Central memory CD8-positive, alpha-beta T cell (primary cell): ENCODE measurements at places on chromosomes 13 and 19.

DNA sequence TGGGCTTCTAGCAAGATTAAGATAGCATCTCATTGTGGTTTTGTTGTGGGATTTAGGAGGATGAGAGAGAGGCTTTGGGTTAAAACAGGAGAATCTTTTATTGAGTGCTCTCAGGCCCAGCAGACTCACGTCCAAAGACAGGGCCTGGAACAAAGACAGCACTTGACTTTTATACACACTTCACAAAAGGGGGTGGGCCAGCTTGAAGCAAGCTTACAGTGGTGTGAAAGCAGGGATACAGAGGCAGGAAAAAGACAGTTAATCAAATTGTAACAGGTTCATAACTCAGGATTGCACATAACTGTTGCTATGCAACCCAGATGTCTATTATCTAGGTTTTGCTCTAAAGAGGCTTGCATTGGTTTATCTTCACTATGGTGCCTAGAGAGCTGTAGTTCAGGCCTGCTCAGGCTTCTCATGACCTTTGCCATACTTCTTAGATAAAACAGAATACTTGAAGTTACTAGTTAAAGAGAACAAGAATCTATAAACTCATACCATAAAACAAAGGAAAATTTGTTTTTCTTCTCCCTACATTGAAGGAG is 42.2 kb upstream of the CEACAM21 start:
- no peak overlapping the region for H3K27ac ChIP-seq
- H3K36me3 ChIP-seq: peaks cover 7% of the 10 kb centered on the region
- peaks cover 57% of the 10 kb centered on the region for H3K4me1 ChIP-seq
- no peak overlapping the region for H3K4me3 ChIP-seq
- peaks cover 12% of the 10 kb centered on the region for H3K27me3 ChIP-seq
- DNase-seq: no peak

DNA sequence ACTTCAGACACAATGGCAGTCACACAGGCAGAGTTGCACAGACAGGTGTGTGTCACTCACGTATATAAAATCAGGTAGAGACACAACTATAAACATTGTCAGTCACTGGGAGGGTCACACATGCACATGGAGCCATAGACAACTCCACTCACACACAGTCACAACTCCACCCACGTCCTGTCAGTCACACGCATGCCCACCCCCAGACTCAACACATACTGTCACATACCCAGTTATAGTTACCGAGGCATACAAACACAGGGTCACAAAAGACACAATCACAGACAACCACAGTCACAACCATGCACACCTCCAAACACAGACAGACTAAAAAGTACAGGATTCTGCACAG is 1.5 kb downstream of the NUMBL start:
- H3K4me1 ChIP-seq: peaks cover 5% of the 10 kb centered on the region
- H3K36me3 ChIP-seq: no peaks in the 10 kb centered on the region
- H3K4me3 ChIP-seq: no peak overlapping the region
- H3K27ac ChIP-seq: no peak overlapping the region
- no peak for DNase-seq

DNA sequence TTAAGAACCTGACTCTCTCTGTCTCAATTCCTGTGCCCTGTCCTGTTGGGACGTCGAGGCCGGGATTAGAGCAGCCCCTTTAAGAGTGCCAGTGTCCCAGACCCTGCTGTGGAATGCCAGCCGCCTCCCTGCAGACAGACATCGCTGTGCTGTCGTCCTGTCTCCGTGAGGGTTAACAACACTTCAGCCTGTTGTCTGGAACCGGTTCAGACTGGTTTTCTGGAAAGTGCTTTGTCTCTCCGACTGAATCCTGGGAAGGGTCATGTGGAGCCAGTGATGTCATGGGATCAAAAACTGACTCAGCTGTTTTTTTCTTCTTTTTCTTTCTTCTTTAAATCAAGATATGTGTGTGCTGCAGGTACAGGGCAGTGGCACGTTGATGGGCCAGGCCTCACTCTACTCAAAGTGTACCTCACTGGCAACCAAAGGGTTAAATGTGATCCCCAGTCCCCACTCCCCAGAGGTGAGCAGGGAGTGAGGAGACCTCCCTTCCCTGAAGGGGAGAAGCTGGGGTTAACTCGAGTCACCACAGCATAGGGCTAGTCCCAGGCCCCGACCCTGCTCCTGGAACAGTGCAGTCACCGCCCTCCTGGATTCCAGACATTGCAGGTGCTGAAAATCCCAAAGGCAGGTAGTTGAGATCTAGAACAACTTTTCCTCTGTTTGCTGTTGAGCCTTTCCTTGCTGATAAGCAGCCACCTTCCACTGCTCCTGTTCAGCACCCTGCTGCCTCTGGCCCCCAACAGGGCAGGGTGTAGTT is 50.8 kb downstream of the TSSK6 start:
- peaks cover 51% of the 10 kb centered on the region for H3K36me3 ChIP-seq
- DNase-seq: no peak
- peak overlapping the region; percentile 20 for H3K4me3 ChIP-seq

GRCh38 chr19:5934774-5935472 is 20.9 kb downstream of the CAPS start:
- H3K27me3 ChIP-seq: no peaks in the 10 kb centered on the region
- peaks cover 19% of the 10 kb centered on the region for H3K4me1 ChIP-seq
- H3K4me3 ChIP-seq: no peak overlapping the region
- H3K36me3 ChIP-seq: peaks cover 26% of the 10 kb centered on the region

GRCh38 chr19:44692379-44692721 is 6.6 kb upstream of the CEACAM16 start:
- H3K4me1 ChIP-seq: peaks cover 11% of the 10 kb centered on the region
- peak overlapping the region; percentile 28 for H3K4me3 ChIP-seq
- peak overlapping the region; percentile 73 for H3K27ac ChIP-seq
- DNase-seq: no peak
- H3K36me3 ChIP-seq: no peaks in the 10 kb centered on the region
- peaks cover 9% of the 10 kb centered on the region for H3K27me3 ChIP-seq

GRCh38 chr13:24128962-24129361 is 31.6 kb upstream of the SPATA13 start:
- peaks cover 6% of the 10 kb centered on the region for H3K27me3 ChIP-seq
- no peak overlapping the region for H3K4me3 ChIP-seq
- no peak for DNase-seq
- peaks cover 1% of the 10 kb centered on the region for H3K36me3 ChIP-seq
- peaks cover 17% of the 10 kb centered on the region for H3K4me1 ChIP-seq

- no peak for DNase-seq
- peaks cover 55% of the 10 kb centered on the region for H3K4me1 ChIP-seq
- no peaks in the 10 kb centered on the region for H3K27me3 ChIP-seq
- peaks cover 12% of the 10 kb centered on the region for H3K36me3 ChIP-seq
- no peak overlapping the region for H3K4me3 ChIP-seq
These were observed 30.7 kb downstream of the GATAD2A start for GRCh38 chr19:19436137-19436691.

- H3K27ac ChIP-seq: no peak overlapping the region
- no peak overlapping the region for H3K4me3 ChIP-seq
- no peaks in the 10 kb centered on the region for H3K36me3 ChIP-seq
- H3K27me3 ChIP-seq: peaks cover 45% of the 10 kb centered on the region
These were observed 110.5 kb upstream of the RFC3 start for GRCh38 chr13:33707449-33707848.

- H3K4me3 ChIP-seq: no peak overlapping the region
- no peak overlapping the region for H3K27ac ChIP-seq
- H3K27me3 ChIP-seq: no peaks in the 10 kb centered on the region
- H3K4me1 ChIP-seq: no peaks in the 10 kb centered on the region
- H3K36me3 ChIP-seq: no peaks in the 10 kb centered on the region
- DNase-seq: no peak
These were observed 1598.8 kb upstream of the MIR17HG start for GRCh38 chr13:89748716-89749115.

DNA sequence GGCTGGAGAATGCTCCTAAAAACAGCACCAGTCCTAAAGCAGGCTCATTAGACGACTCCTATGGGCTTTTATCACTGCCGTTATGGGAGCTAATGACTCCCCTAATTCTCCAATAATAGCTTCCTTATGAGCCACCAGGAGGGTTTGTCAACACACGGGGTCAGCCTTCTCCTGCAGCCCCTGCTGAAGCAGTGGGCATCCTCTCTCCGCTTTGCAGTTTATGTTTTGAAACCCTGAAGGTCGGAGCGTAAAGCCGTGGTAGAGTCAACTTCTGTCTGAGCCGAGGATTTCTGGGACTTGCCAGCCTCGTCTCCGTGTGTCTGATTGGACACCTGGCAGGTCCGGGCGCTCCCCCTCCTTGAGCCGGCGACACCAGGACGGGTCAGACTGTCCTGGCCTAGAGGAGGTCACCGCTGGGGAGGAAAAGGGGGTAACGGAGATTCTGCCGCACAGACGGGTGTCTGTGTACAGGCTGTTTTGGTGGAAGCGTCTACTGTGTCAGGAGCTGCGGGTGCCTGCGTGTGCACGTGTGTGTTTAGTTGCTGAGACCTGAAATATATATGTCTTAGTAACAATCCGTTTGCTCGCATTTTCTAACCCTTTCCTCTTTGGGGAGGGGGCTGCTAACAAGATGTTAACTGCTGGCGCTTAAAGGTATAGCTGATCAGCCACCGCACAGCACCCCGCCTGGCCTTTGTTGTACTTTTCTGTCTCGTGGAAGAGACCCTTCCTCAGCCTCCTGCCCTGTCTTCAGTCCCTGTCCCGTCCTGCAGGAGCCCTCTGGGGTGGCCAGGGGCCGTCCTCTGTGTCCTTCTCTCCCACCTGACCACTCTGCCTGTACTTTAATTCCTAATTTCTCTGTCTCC is 1.9 kb downstream of the KDM4B start:
- DNase-seq: no peak
- no peaks in the 10 kb centered on the region for H3K27me3 ChIP-seq
- peak overlapping the region; percentile 86 for H3K27ac ChIP-seq
- H3K36me3 ChIP-seq: peaks cover 17% of the 10 kb centered on the region

GRCh38 chr13:44929692-44930091 is 59.6 kb downstream of the NUFIP1 start:
- H3K4me1 ChIP-seq: no peaks in the 10 kb centered on the region
- H3K27ac ChIP-seq: no peak overlapping the region
- DNase-seq: no peak
- H3K27me3 ChIP-seq: peaks cover 51% of the 10 kb centered on the region

DNA sequence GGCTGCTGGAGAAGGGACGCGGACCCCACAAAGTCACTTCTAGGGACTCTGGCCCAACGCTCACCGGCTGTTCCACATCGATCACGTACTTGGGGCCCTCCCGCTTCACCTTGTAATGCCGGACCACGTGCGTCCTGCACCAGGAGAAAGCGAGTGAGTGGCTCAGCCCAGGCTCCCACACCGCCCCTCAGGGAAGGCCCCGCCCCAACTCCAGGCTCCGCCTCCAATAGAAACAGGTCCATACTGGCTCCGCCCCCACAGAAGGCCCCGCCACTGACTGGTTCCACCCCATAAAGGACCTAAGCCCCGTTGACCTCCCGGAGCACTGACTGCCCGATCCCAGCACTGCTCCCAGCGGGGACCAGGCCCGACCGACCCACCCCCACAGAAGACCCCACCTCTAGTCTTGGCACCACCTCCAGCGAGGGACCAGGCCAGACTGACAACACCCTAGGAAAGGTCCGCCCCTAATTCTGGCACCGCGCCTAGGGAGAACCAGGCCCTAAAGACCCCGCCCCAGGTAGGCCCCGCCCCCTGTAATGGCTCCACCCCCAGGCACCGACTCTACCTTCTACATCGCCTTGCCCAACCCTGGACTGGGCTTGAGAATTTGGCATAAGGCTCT is 11.3 kb downstream of the STAP2 start:
- H3K36me3 ChIP-seq: peaks cover 20% of the 10 kb centered on the region
- peak; percentile 26 for DNase-seq
- no peaks in the 10 kb centered on the region for H3K27me3 ChIP-seq
- H3K4me3 ChIP-seq: peak overlapping the region; percentile 78
